ENCODE measurements at places on chromosomes 11 and 22.

- DNase-seq, result no peak
Measured at GRCh38 chr11:15499674-15500073, 385.0 kb downstream of the INSC start.

DNA sequence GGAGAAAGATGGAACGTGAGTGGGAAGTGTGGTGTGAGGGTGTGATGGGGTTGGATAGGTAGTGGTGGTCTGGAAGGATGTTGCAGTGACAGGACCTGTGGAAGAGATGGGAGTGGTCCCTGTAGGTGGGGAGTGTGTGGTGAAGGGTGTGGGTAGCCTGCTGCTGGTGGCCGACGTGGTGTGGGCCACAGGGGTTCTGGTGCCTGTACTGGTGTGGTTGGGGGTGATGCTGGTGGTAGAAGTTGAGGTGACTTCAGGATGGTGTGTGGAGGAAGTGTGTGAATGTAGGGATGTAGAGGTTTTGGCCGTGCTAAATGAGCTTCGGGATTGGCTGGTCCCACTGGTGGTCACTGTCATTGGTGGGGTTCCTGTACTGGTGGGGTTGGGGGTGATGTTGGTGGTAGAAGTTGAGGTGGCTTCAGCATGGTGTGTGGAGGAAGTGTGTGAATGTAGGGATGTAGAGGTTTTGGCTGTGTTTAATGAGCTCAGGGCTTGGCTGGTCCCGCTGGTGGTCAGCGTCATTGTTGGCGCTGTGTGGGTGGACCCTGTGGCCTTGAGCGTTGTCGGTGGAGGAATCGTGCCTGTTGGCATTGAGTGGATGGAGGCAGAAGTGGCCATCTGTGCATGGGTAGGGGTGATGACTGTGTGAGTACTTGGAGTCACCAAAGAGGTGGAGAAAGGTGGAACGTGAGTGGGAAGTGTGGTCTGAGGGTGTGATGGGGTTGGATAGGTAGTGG lies 19.1 kb downstream of the MUC6 start:
- no peak for DNase-seq

- no peak for DNase-seq
Measured at GRCh38 chr11:72583177-72583553, 91.1 kb downstream of the PDE2A start.

DNA sequence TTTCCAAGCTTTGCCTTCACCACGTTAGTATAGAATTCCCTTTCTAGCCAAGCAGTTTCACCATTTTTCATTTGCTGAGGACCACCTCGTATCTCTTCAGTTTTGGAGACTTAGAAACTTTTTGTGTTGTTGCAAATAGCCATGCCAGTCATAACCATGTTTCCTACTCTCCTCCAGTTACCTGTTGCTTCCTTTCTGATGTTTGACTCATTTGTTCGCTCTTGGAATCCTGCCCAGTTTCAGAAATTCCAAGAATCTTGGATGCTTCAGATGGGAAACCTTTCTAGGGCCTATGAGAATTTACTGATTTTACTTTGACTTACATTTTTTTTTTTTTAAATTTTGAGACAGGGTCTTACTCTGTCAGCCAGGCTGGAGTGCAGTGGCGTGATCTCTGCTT lies 65.4 kb downstream of the PPP6R3 start:
- DNase-seq, result no peak

GRCh38 chr11:75105462-75105925 lies 8.8 kb upstream of the OR2AT4 start:
- no peak for DNase-seq

- DNase-seq, result no peak
Measured at GRCh38 chr22:16970446-16970845, 37.6 kb downstream of the GAB4 start.

- DNase-seq, result no peak
Measured at GRCh38 chr22:16603448-16603768, 10.8 kb upstream of the CCT8L2 start.

- no peak for DNase-seq
Measured at GRCh38 chr11:71325418-71326327, 73.3 kb upstream of the SHANK2 start.

DNA sequence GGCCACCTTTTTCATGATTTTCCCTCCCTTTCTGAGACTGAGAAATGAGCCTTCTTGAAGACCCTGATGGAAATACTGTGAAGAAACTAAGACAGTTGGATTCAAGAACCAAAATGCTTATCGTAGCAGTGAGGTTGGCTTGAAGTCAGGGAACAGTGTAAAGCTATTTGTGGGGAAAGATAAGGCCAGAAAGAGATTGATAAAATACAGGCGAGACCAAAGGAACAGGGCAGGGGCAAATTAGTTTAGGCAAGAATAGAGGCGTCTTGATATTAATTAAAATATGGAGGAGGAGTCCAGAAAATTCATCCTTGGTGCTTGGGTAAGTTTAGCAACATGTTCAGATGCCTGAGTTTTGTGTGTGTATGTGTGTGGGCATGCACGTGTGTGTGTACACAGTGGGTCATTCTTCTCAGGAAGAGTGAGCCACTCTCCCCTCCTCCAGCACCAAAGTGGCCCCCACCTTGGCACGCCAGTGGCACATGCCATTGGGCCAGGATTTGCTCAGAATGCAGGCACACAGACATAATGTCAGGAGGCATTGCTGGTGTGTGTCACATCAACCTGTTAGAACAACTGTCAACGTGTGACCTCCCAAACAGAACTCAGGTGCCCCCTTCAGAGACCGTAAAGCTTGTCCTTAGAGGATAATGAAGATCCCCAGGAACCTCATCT lies 3.9 kb upstream of the EHF start:
- no peak for DNase-seq

- DNase-seq, result no peak
Measured at GRCh38 chr22:47124451-47124881, 362.0 kb downstream of the TBC1D22A start.

DNA sequence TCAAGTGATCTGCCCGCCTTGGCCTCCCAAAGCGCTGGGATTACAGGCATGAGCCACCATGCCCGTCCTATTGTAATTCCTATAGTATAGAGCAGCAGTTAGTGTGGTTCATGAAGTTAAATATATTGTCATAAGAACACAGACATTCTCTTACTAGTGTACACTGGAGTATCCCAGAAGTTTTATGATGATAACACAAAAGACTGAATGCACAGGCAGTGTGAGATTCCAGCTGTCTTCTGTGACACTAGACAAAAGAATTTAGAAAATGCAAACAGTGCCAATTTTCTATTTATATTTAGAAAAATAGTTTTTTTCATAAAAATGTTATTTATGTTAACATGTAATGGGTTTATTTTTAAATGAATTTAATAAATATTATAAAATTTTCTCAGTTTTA lies 39.4 kb upstream of the RBX1 start:
- DNase-seq, result no peak

DNA sequence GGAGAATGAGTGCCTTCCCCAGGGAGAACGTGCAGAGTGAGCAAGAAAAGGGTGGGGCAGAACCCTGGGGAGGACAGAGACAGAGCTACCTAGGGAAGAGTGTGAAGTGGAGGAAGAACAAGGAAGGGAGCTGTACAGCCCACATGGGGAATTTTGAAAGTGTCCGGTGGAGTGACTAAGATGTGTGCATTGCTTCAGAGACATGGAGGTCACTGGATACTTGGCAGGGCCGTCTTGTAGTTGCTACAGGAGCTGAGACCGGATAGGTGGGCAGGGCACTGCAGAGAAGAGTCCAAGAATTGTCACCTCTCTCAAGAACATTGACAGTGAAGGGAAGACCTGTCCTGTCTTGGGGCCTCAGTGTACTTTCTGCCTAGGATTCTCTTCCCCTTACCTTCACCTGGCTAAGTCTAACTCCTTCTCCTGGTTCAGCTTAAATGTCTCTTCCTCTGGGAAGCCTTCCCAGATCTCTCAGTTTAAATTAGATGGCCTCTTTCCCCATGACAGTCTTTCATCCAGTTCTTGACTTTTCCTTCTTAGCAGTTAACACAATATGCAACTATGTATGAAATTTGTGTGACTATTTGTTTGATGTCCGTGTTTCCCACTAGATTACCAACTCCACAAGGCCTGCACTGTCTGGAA lies 9.2 kb upstream of the P2RY6 start:
- DNase-seq, result no peak

DNA sequence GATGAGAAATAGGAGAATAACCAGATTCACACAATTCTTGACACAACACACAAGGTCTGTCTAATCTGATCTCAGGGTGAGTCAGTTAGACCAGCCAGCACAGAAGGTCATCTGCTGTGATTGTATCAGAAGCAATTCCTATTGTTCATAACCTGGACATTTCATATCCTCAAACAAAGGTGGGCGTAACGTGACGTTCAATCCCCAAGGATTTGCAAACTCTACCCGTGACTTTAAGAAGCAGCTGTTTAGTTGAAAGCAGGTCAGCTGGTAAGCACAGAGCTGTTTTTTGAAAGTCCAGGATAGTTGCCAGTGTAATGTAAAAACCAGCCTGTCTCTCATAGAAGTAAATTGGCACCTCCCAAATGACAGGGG lies 385.1 kb downstream of the DCDC1 start:
- DNase-seq, result no peak

DNA sequence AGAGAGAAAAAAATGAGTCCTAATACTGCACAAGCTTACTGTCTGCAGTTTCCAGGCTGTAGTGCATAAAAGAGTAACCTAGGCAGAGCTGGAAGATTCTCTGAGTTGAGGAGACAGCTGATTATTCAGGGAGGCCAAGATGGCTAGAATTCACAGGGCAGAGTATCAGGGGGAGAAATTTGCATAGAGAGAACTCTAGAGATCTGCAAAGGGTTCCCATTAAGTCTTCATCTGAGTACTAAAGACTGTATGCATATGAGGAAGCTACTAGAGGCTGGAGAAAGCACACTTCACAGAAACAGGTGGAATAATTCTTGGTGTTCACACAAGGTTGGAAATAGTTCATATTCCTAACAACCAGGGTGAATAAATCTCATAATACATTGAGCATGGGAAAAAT lies 66.6 kb upstream of the RRAS2 start:
- no peak for DNase-seq

DNA sequence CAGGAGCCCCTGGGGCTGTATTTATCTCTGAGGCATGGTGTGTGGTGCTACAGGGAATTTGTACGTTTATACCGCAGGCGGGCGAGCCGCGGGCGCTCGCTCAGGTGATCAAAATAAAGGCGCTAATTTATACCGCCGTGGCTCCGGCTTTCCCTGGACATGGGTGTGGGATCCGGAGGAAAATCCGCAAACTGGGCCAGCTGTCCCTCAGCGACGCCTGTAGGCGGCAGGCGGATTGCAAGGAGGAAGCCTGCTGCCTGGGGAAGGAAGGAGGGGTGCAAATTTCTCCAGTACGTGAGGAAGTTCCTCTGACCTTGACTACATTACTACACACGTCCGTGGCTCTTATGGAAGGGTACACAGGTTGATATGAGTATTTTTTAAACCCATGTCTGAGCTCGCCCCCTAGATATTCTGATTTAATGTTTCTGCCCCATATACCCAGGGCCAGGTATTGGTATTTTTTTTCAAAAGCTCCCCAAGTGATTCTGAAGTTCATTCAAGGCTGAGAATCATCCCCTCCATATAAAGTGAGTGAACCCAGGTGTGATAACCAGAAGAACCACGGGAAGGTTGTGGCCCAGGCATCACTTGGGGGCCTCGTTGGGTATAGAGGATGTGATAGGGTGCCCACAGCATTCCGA lies 2.8 kb downstream of the MYOD1 start:
- no peak for DNase-seq

DNA sequence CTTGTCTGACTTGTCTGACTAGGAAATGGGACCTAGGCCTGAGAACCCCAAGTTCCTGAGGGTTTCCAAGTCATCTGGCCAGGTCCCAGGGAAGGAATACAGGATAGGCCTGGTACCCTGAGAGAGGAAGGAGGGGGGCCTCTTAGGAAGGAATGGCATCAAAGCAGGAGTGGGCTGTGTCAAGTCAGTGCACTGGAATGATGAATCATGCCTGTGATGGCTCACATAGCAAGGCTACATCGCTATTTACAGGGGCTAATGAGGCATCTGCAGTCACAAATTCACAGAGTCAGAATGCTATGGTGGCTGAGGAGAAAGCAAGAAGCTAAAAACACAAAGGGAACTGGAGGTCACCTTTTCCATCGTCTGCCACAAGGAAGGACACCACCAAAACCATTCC lies 247.3 kb downstream of the NXPE2 start:
- DNase-seq, result no peak

- no peak for DNase-seq
Measured at GRCh38 chr11:126418887-126419286, 63.4 kb downstream of the ST3GAL4 start.

- no peak for DNase-seq
Measured at GRCh38 chr11:131867457-131868257, 497.2 kb downstream of the NTM start.

DNA sequence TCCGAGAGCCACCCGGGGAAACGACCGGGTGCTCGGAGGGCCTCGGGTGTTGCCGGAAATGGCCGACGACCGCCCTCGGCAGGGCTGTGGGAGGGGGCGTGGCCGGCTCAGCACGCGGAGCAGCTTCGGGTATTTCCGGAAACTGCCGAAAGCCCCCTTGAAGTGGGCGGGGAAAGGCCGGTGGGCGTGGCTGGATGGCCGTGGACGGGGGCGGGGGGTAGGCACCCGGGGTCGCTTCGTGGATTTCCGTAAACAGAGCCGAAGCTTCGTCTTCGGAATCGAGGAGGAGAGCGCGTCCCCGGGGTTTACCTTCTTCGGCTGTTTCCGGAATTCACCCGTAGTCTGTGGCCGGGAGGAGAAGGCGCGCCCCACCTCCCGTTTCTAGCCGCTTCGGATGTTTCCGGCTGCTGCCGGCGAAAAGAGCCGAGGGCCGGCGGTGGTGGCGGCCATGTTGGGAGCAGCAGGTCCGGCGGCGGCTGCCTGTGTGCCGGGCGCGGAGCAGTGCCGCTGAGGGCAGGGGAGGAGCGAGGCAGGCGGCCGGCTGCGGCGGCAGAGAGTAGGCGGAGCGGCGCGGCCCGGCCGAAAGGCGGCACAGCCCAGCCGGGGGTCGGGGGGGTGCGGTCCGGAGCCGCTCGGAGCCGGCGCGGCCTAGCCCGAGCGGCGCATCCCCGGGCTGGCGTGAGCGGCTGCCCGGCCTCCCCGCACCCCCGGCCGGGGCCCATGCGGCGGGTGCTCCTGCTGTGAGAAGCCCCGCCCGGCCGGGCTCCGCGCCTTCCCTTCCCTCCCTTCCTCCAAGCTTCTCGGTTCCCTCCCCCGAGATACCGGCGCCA lies at the start of gene MARK2:
Gene MARK2 (plus strand): TSS at position 433 of the 830 bp plus-strand sequence. CDS start 397 bp downstream, at position 830.
- DNase-seq, result peak; percentile 100

GRCh38 chr11:67118181-67118766 lies 789 bp upstream of the KDM2A start:
- DNase-seq, result peak; percentile 32

GRCh38 chr11:41497974-41498373 lies 38.5 kb upstream of the LRRC4C start:
- DNase-seq, result no peak

GRCh38 chr22:50432131-50432876 lies 42.5 kb downstream of the SBF1 start:
- DNase-seq, result no peak

DNA sequence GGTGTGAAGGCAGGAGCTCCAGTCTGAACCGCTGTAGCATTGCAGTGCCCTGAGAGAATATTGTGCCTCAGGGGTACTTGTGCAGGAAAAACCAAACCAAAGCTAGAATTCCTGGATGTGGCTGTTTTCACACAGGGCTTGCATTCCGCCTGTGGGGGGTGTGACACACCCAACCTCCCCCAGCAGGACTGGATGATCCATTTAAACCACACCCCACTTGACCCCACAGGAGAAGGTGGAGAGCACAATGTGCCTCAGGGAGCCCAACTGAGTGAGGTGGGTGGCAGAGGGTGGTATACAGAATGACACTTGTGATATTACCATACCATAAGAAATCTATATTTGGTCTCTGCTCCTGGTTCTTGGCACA lies 66.9 kb upstream of the SLC22A12 start:
- no peak for DNase-seq

All from activated T-cell treated with anti-CD3 and anti-CD28 coated beads for 24 hours (primary cell).